ENCODE measurements at places on chromosomes 7 and 10.

- peaks cover 28% of the 10 kb centered on the region for H3K4me1 ChIP-seq
- DNase-seq = peak; percentile 93
- H3K4me3 ChIP-seq = no peak overlapping the region
- no peaks in the 10 kb centered on the region for H3K36me3 ChIP-seq
Measured at GRCh38 chr7:74280985-74281384, 8.2 kb upstream of the CLIP2 start.

GRCh38 chr10:31422634-31423033 lies 103.6 kb downstream of the ZEB1 start:
- H3K4me3 ChIP-seq = no peak overlapping the region
- no peaks in the 10 kb centered on the region for H3K36me3 ChIP-seq
- DNase-seq = no peak
- H3K4me1 ChIP-seq = no peaks in the 10 kb centered on the region
- H3K27ac ChIP-seq = no peak overlapping the region

GRCh38 chr10:51617576-51618235 lies 81.7 kb downstream of the CSTF2T start:
- H3K4me3 ChIP-seq = no peak overlapping the region
- H3K27me3 ChIP-seq = no peaks in the 10 kb centered on the region

- H3K4me1 ChIP-seq = peaks cover 7% of the 10 kb centered on the region
- DNase-seq = no peak
- H3K27me3 ChIP-seq = no peaks in the 10 kb centered on the region
- H3K36me3 ChIP-seq = peaks cover 76% of the 10 kb centered on the region
- no peak overlapping the region for H3K27ac ChIP-seq
Measured at GRCh38 chr7:130022115-130022514, 29.1 kb downstream of the ZC3HC1 start.

- no peaks in the 10 kb centered on the region for H3K4me1 ChIP-seq
- H3K27ac ChIP-seq = no peak overlapping the region
- H3K4me3 ChIP-seq = no peak overlapping the region
- H3K36me3 ChIP-seq = no peaks in the 10 kb centered on the region
- DNase-seq = no peak
Measured at GRCh38 chr10:95761939-95762492, 6.1 kb downstream of the ENTPD1 start.

- peaks cover 3% of the 10 kb centered on the region for H3K4me1 ChIP-seq
- no peaks in the 10 kb centered on the region for H3K36me3 ChIP-seq
- H3K27ac ChIP-seq = peak overlapping the region; percentile 98
Measured at GRCh38 chr10:35127289-35127891, 744 bp downstream of the CREM start.

DNA sequence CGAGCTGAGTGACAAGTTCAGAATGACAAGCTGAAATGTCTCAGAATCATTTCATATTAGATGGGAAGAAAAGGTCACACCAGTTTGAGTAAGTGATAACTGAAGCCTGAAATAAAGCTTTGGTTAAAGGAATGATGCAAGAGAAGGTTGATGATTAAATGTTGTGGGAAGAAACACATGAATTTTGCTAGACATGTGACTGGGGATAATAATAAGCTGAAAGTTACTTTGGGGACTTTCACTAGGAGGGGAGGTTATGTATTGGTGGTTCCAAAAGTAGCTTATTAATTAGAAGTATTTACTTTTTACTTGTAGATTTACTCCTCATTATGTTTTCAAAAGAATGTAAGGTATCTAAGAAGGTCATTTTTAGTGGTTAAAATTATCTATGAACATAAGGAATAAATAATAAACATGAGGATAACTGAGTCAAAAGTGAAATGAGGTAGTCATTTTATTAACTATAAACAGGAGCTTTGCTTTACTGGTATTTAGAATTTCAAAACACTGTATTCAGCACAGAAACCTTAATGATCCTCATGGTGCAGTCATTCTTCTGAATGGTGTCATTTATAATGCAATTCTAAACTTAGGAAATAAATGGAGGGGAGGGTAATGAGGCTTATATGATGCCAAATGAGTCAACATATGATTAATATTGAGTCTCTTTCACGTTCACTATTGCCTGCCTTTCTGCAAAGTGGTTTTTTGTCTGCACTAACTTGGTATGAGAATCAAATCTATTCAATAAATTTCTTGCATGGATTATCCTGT lies 63.7 kb downstream of the PRKG1 start:
- H3K4me3 ChIP-seq = no peak overlapping the region
- DNase-seq = peak; percentile 23
- H3K4me1 ChIP-seq = no peaks in the 10 kb centered on the region
- no peak overlapping the region for H3K27ac ChIP-seq
- no peaks in the 10 kb centered on the region for H3K27me3 ChIP-seq
- H3K36me3 ChIP-seq = no peaks in the 10 kb centered on the region

- H3K4me3 ChIP-seq = no peak overlapping the region
- no peaks in the 10 kb centered on the region for H3K27me3 ChIP-seq
- no peak overlapping the region for H3K27ac ChIP-seq
- no peak for DNase-seq
Measured at GRCh38 chr7:26101361-26102151, 50.4 kb upstream of the NFE2L3 start.

Data from mesenchymal stem cell (in vitro differentiated cells and primary cell).